ENCODE measurements at places on chromosomes 1 and 21.

DNA sequence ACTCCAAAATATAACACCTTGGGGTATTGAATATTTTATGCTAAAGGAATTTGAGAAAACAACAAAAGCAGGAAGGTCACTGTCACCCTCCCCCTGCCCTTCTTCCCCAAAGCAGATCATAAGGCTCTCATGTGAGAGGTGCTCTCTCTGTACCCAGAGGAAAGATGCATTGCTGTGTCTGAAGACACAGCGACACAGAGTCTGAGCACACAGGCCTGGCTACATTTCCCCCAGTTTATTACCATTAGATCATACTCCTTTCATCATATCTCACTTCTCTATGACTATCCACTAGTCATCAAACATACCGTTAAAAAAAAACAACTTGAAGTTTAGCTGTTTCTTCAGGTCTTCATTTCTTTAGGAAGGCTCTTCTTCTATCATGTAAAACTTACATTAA, 127.1 kb downstream of the PPIAL4G start:
- DNase-seq: no peak

- no peak for DNase-seq
Measured at GRCh38 chr1:234686035-234686434, 76.1 kb upstream of the IRF2BP2 start.

- no peak for DNase-seq
Measured at GRCh38 chr1:38101037-38101785, 54.6 kb upstream of the POU3F1 start.

DNA sequence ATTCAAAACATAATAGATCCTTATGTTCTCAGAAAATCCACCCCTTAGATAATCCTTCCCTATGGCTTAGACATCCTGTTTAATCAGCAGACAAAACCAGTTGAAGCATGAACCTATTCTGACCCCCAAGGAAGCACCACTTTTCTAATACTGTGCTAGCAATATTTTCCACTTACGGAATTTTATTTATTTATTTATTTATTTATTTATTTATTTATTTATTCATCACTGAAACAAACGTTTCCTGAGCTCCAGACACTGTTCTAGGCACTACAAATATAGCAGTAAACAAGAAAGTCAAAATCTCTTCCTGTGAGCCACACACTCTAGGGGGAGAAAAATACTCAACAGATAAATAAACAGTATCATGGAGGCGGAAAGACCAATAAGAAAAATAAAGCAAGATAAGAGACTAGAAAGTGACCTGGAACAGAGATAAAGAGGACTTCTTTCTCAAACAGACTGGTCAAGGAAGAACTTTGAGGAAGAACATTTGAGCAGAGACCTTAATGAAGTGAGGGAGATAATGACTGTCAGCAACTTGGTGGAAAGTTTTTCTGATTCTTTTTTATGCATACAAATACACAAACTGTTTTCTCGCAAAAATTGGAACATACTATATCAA, 145.5 kb upstream of the POGK start:
- no peak for DNase-seq

DNA sequence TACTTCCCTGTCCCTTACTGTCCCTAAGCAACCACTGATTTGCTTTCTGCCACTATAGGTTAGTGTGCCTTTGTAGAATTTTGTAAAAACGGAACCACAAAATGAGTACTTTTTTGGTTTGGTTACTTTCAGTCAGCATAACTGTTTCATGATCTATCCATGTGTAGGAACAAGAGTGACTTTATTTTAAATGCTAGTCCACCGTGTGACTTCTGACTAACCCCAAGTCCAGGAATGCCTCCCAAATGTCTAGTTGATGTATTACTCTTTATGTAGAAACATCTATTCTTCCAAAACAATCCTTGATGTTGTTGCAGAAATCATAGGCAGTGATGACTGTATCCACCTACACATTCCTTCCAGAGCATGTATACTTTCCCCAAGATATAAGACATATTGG, 21.3 kb downstream of the ATPAF1 start:
- DNase-seq: no peak

GRCh38 chr1:99818063-99818699, 32.0 kb upstream of the AGL start:
- no peak for DNase-seq

DNA sequence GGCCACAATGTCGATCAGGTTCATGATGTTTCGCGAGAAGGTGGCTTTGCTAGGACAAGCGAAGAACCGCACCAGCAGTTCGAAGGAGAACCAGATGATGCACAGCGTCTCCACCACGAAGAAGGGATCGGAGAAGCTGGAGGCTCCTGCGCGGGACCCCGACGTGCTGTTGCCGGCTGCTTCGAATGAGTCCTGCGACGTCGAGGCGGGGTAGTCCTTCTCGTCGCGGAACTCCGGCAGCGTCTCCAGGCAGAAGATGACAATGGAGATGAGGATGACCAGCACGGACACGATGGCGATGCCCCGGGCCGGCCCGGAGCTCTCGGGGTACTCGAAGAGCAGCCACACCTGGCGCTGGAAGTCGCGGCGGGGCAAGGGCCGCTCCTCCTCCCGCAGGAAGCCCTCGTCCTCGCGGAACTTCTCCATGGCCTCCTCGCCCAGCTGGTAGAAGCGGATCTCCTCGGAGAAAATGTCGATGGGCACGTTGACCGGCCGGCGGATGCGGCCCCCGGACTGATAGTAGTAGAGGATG, 869 bp downstream of the KCNA3 start:
- DNase-seq: no peak

DNA sequence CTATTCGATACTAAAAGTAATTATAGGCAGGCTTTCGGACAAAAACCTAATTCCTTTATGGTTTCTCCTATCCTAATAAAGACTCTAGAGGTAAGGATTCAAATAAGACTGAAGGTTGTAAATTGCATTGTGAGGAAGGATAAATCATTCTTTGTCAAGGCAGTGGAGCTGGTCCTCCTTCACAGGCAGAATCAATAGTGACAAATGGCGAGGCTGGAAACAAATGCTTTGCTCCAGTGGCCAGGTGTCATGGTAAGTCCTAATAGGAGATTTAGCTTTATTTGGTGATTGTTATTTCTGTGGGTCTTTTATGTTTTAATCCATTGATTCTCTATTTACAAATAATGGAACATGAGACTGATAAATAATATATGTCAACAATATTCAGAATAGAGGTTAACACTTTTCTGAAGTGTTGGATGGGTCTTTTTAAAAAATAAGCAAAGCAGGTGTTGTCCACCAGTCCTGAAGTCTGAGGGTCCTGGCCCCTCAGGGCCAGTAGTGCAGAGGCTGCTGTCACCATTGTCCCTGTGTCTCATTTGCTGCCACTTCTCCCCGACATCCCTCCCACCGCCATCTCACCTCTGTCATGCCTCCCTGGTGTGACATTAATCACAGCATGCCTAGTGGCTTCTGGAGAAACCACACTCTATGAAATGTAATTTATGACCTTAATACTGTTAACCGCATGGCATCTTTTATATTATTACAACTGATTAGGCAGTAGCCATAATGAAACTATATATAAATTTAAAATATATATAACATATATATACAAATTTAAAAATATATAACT, 120.9 kb upstream of the MAGI3 start:
- DNase-seq: no peak

GRCh38 chr1:33242652-33243051, 13.6 kb upstream of the ZNF362 start:
- DNase-seq: no peak

- no peak for DNase-seq
Measured at GRCh38 chr1:12607263-12607662, 10.7 kb downstream of the DHRS3 start.

GRCh38 chr1:221667504-221667903, 74.4 kb downstream of the DUSP10 start:
- DNase-seq: no peak

DNA sequence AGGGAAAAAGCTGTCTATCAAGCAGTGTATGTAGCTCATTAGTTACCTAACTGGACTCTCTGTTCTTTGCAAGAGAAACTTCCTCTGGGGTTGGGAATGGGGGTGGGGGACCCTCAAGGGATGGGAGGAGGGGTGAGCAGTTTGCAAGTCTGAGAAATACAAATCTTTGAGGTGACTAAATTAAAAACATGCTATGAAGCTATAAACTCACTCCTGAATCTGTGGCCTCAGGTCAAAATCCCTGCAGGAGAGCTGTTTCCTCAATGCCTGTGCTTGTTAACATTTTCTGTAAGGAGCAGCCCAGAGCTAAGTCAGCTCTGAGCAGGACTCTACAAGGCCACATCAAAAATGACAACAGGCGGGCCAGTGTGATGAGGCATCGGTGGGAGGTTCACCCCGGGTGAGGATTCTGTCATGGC, 32.8 kb upstream of the PTPRC start:
- DNase-seq: no peak

DNA sequence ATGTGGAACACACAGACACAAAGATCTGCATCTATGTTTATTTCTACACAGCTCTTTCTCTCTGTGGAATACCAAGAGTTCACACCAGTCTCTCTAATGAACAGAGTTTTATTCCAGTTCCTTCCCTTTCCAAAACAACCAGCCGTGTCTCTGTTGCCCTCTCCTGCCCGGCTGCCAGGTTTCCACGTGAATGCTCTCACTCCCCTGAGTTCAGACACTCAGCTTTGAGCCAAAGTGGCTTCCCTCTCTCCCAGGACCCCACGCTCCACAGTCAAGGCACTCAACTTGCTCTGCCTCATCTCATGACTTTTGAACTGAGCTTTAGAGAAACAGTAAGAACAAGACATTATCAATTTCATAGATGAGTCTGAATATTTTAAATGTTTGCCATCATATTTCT, 488.9 kb downstream of the SMYD3 start:
- DNase-seq: no peak

DNA sequence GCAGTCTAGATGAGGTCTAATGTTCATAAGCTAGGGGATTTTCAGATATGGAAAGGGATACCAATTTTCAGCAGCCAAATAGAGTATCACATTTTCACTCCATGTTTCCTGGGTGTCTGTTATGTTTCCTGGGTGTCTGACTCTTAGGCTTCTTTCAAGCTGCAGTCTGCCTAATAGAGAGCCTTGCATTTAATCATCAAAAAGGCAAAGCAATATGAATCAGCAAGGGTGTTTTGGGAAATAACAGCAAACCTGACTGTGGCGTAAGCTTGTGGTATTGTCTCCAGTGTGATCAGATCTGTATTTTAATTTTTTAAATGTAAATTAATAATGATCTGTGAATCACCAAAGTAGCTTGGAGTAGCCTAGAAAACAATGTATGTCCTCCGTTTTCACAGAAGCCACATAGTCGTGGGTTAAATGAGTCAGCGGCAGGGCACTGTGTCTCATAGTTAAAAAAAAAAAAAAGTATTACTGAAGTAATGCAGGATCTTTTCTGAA, 10.4 kb downstream of the LGALS8 start:
- no peak for DNase-seq

GRCh38 chr1:186845576-186846210, 16.9 kb downstream of the PLA2G4A start:
- no peak for DNase-seq

- no peak for DNase-seq
Measured at GRCh38 chr1:236259043-236259442, 22.7 kb downstream of the ERO1B start.

GRCh38 chr1:208061632-208062031, 150.7 kb upstream of the CD34 start:
- DNase-seq: no peak

Data from ascending aorta (tissue), 2 donors.